ENCODE measurements at places on chromosomes 1 and 21.

DNA sequence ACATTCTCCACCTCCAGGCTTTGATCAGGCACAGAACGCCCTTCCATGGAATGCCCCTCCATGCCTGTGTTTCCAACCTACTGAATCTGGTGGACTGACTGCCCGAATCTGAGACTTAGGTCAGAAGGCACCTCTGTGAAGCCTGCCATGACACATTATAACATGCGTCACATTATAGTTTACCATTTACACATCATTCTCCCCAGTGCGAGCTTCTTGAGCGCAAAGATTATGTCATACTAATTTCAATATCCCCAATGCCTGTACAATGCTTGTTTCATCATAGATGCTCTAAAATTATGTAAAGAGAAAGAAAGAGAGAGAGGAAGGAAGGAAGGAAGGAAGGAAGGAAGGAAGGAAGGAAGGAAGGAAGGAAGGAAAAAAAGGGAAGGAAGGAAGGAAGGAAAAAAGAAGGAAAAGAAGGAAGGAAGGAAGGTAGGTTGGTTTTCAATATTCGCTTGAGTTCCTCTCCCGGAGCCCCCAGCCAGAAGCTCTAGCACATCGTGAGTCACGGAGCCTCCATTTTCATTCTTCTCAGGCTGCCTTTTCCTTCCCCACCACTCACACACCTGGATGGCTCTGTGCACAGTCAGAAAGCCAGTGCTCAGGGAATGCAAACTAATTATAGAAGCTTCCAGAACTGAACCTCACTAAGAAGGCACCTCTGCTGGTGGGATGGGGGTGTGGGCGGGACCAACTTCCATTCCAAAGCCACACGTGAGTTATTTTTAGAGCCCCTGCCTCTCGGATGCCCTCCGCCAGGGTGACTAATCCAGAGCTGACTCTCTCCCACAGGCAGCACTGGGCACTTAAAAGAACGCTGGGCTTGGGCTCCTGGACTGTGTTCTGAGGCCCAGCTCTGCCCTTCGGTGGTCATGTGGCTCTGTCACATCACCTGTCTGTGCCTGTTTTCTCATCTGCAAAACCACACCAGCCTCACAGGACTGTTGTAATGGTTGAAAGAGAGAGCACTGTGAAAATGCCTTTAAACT lies 27.4 kb downstream of the LAMB3 start:
- no peak for DNase-seq

- DNase-seq: no peak
Measured at GRCh38 chr1:15997637-15998280, 6.3 kb upstream of the SRARP start.

DNA sequence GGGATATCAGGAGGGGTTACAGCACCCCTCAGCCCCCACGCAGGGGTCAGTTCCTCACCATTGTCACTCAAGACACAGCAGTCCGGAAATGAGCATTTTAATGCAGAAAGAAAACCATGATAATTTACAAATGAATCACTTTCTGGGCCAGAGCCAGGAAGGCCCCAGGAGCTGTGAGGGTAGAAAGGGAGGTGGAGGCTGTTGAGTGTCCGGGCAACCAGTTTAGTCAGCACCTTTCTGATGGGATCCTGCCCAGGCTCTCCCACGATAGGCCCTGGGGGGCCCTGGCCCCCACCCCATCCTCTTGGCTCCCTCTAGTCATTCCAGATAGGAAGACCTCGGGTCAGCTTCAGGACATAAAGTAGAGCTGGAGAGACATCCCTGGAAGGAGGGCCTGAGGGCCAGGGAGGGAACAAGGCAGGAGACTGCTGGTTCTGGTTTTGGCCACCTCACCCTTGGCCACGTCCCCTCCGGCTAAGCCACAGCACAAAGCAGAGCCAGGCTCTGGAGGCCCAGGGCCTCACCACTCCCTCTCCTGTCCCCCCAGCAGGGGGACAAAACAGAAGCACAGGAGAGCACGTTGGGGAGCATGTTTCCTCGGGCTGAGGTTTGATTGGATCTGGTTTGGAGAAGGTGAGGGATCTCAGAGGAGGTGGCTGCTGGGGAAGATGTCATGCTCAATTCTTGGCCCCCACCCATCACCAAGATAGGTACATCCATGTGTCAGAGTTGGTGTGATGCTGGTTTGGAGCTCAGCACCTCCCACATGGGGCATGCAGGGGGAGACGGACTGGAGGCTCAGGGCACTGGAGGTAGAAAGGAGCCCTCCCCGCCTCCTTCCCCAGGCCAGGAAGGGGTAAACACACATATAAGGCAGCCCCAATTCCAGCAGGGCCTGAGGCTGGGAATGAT lies 20.6 kb downstream of the ETNK2 start:
- DNase-seq: no peak

DNA sequence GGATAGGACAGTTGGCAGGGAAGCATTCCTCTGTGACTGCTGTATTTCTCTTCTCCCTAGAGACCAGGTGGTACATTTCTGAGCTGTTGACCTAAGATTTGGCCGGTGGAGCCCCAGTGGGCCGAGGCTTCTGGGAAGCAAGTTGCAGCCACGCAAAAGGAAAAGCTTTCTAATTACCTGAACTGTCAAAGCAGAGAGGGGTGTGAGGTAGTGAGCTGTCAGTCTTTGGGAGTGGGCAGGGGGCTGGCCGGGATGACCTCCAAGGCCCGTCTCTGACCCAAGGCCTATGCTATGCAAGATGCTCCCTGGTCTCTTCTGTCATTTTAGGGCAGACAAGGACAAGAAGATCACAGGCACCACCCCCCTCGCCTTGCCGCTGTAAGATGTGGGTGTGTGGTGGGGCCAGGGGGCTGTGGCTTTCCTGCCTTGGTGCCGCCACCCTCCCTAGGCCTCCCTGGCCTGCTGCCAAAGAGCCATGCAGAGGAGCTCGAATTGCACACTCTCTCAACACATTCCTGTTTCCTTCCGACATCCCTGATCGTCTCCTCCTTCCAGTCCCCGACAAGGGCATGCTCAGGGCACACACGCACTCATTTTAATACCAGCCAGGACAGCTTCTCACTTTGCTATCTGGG lies 7.7 kb downstream of the PADI1 start:
- no peak for DNase-seq

DNA sequence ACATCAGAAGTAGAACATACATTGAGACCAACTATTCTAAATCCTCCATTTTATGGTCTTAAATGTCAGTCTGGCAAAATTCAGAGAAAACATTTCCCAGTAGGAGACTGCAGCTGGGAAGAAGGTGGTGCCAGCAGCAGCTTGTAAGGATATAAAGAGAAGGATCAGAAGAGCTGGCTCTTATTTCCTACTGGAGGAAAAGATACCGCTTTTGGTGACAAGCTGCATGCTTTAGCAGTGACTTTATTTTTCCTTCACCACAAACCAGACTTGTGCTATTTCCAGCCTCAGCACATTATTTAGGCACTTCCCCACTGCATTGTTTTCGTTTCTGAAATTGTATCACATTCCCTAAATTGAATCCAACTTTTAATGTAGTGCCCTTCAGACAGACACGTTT lies 28.4 kb downstream of the RNF11 start:
- DNase-seq: no peak

GRCh38 chr1:59105548-59106507 lies 191.1 kb upstream of the FGGY start:
- DNase-seq: no peak

DNA sequence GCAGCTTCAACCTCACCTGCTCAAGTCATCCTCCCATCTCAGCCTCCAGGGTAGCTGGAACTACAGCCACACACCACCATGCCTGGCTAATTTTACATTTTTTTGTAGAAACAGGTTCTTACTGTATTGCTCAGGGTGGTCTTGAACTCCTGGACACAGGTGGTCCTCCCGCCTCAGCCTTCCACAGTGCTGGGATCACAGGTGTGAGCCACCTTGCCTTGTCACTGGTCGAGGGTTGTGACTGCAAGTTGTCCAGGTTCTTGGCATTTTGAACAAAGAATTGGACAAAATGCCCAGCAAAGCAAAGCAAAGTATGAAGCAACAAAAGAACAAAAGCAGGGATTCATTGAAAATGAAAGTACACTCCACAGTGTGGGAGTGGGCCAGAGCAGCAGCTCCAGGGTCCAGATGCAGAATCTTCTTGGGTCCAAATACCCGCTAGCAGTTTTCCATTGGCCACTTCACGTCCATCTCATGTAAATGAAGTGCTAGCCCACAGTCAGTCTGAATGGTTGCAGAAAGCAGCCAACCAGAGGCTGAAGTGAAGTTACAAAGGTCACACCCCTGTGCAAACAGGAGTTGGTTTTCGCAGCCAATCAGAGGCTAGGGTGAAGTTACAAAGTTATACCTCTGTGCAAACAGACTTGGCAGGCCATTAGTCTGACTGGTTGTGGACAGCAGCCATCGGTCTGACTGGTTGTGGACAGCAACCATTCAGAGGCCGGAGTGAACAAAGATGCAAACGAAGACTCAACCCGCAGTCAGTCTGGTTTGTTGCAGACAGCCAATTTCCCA lies 109.5 kb upstream of the KIF26B start:
- no peak for DNase-seq

- no peak for DNase-seq
Measured at GRCh38 chr1:44030605-44031251, 534 bp downstream of the SLC6A9 start.

GRCh38 chr21:43331962-43332828 lies 94.7 kb downstream of the SIK1 start:
- no peak for DNase-seq

DNA sequence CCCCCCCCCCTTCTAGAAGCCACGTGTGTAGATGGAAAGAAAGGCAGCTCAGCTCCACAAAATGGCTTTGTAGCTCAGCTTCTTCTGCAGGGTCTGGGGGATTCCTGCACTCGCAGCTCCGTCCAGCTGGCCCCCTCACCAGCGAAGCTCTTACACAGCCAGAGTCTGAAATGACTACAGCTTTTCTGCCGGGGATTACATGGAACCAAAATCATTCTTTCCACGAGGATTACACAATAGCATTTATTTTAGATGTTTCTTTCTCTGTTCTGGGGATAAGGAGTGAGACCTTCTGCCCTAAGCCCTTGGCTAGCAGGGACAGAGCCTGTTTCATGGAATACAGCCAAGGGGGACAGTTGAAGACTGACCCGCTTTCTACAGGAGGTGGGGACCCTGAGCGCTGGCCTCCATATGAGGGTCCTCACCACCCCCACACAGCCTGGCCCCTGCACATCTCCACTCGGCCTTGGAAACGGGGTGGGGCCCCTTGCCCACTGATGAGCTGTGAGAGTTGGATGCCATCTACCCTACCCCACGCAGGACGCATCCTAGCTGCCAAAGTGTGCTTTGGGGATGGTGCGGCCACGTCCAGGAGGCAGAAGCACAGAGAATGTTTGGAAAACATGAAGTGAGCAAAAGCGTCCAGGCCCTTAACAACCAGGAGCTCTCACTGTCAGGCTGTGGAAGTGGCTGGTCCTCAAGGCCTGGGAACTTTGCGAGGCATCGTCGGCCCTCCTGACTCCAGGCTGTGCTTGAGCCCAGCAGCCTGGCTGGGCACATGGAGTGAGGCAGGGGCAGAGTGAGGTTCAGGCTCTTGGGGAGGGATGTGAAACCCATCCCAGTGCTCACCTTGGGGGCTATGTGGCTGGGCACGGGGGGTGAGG lies 14.5 kb downstream of the ACTRT2 start:
- DNase-seq: no peak

GRCh38 chr1:1144122-1144842 lies 28.4 kb upstream of the C1orf159 start:
- no peak for DNase-seq

DNA sequence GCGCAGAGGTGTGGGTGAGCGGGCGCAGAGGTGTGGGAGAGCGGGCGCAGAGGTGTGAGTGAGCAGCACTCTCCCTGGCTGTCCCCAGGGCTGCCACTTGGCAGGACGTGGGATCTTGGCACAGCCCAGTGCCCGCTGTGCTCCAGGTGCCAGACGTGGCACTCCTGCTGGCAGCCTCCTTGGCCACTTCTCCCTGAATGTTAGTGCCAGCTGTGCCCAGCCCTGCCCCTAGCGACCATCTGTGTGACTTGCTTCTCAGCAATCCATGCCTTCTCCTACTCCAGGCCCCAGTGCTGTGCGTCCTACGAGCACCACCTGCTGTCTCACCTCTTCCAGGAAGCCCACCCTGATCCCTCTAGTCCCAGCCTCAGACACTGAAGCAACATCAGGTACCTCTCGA lies 30.5 kb downstream of the KRTAP10-1 start:
- no peak for DNase-seq

DNA sequence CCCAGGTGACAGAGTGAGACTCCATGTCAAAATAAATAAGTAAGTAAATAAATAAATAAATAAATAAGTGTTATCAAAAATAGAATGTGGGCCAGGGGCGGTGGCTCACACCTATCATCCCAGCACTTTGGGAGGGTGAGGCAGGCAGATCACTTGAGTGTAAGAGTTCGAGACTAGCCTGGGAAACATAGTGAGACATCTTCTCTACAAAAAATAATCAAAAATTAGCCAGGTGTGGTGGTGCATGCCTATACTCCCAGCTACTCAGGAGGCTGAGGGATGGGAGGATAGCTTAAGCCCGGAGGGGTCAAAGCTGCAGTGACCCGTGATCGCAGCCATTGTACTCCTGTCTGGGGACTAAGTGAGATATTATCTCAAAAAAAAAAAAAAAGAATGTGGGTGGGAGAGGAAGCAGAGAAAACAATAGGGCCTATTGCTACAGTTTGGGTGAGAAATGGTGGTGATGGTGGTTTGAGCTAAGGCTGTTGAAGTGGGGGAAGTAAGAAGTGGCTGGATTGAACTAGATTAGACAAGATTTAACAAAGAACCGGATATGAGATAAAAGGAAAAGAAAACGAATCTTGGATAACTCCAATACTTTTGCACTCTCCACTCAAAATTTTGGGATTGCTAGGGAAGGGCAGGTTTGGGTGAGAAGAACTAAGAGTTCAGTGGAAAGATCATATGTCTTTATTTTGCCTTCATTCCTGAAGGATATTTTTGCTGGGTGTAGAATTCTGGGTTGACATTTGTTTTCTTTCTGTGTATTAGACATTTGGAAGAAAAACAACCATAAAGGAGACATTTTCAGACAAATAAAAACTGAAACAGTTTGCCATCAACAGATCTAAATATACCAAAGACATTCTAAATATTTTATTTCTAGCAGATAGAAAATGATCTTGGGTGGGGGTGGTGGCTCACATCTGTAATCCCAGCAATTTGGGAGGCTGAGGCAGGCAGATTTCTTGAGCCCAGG lies 57.1 kb upstream of the SPOCD1 start:
- no peak for DNase-seq

DNA sequence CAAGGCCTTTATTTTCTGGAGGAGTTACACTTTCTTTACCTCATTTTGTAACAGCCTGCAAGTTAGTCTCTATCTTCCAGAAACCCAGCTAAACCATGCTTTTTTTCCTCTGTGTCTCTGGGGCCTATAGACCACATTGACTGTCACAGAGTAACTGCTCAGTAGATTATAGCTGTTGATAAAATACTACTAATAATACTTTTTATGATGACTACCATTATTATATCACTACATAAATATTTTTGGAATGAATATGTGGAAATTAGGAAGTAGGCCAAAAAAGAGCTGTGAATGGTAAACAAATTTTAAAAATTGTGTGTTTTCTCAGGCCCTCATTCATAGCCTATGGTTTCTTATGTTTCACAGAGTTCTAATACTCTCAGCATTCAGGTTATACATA lies 233.1 kb upstream of the USP24 start:
- no peak for DNase-seq

All from esophagus squamous epithelium (tissue), 5 donors.